NCI-H1048 (cell line): ENCODE measurements at places on chromosomes 3 and 15.

DNA sequence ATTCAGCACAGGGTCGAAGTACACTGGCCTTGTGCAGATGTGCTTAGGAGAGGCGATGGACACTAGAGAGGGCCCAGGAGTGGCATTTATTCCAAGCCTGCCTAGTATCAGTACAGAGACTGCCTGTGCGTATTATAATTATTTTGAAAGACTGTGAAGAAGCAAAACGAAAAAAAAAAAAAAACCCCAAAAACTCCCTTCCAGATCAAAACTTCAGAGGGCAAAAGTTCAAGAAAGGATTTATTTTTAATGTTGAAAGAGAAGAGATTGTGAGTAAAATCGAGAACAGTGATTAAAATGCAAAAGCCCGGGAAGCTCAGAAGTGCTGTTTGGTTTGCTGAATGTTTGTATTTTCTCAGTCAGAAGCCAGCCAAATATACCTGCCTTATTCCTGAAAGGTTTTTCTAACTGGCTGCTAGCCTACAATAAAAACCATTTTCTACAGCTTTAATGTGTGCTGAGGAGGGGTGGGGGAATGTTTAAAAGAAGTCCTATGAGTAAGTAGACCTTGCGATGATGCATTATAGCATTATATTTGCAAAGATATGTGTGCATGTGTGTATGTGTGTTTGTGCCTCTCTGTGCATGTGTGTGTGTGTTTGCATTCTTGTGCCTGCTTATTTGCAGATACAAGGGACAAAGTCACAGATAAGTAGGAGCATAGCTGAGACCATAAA lies 19.3 kb upstream of the LZTFL1 start:
- no peak for DNase-seq

- no peak for DNase-seq
These were observed 7.7 kb downstream of the BCL6 start for GRCh38 chr3:187737368-187738070.

DNA sequence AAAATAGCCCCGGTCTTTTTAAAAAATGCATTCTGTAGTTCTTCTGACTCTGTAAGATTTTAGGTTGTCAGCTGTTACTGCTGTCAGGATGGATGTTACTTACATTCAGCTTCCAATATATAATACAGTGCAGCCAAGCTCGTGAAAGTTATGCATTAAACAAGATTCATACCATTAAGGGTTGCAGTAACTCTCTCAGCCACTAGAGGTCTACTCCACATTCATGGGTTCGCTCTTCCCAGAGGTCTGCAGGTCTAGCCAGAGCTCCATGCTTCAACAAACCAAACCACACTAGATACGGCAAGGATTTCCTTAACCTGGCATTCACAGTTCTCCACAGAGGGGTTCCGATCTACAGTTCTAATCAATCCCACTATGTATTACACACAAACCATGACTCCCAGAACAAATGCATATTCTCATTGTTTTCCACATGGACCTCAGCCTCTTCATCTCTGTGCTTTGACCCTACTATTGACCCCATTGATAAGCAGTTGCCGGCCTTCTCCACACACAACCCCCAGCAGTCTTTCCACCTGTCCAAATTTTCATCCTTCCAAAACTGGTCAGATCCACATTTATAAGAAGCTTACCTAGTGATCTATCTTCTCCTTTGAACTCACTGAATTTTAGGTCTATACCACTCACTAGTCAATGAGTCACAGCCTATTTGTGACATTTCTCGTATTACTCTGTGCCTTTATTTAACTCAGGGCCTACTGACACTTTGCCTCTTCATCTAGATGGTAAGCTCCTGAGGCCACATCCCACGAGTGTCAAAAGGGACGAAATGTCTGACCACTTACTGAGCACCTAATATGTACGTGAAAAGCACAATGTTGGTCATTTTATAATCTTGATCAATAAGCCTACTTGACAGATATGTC lies 33.7 kb downstream of the RORA start:
- DNase-seq = peak; percentile 10

DNA sequence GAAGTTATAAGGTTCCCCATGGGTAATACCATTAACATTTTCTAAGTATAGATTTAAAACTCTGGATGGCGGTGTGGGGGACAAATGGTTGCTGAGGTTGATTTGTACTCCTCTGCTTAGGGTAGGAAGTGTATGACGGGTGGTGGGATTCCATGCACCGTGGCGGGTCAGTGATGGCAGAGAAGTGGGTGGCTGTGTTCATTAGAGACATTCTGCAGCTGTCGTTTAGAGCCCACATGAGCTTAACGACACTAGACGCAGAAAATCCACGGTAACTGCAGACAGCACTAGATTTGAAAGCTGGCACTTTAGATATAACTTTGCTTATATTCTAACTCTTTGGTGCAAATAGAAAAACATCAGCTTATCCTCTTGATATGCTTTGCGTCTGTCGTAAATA lies 37.5 kb downstream of the SGO1 start:
- no peak for DNase-seq

DNA sequence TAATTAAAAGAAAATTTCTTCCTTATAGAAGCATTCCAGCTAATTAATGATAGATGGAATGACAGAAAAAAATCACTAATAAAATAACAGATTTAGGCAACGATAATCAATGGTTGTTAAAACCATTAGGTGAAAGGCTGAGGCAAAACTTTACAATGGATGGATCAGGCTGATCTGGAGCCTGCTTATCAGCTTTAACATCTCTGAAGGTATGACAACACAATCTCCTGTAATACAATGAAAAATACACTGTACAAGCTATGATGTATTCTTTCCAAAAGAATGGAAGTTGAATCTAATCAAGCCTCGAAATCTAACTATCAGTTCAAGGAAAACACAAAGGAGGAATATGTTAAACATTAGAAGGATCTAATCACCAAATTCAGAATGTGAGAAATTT lies 39.3 kb downstream of the EMC4 start:
- no peak for DNase-seq

GRCh38 chr3:35965908-35966307 lies 326.6 kb downstream of the ARPP21 start:
- DNase-seq = peak; percentile 21

DNA sequence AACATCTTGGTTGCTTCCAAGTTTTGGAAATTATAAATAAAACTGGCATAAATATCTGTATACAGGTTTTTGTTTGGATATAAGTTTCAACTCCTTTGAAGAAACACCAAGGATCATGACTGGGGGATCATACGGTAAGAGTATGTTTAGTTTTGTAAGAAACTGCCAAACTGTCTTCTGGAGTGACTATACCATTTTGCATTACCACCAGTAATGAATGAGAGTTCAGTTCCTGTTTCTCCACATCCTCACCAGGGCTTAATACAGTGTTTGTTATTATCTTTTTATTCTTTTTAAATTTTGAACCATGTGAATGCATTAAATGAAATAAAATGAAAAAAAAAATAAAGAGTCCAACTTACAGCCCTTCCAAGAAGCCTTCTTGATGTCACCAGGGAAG lies 3.7 kb upstream of the ANKUB1 start:
- no peak for DNase-seq
